ENCODE measurements at places on chromosomes 16 and 17.

DNA sequence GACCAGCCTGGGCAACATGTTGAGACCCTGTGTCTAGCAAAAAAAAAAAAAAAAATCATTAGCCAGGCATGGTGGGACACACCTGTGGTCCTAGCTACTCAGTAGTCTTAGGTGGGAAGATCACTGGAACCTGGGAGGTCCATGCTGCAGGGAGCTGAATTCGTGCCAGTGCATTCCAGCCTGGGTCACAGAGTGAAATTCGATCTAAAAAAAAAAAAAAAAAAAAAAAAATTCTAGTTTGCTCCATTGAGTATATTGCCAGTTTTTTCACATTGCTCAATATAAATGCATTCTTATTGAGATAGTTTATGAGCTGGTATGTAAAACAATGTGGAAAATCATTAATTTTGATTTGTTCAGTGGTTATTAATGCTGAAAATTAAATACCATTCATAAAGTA, 52.0 kb downstream of the ABHD15 start:
- no peak for DNase-seq

GRCh38 chr17:32731556-32732295, 145.2 kb downstream of the MYO1D start:
- DNase-seq = no peak

DNA sequence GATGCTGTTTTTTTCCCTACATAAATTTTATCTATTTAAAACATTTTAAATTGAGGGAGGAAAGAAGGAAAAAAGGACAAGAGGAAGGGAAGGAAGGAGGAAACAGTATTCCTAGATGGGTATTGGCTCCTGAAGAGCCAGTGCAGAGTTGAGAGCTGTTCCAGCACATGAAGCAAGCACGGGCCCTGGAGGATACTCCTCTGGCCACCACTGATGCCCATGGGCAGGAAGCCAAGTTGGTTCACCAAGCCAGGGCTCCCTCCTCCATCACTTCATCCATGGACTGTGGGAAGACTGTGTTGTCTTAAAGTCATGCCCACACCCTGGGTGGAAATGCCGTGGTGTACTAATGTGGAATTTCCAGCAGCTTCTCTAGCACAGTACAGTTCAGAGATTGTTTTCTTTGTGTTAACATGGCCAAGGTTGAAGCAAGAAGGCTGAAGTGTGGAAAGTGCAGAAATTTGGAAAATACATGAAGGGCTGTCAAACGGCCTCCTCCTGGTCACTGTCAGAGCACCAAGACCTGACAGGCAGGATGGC, 23.9 kb upstream of the NOS2 start:
- DNase-seq = no peak

GRCh38 chr16:79932572-79932971, 332.0 kb upstream of the MAF start:
- DNase-seq = no peak

DNA sequence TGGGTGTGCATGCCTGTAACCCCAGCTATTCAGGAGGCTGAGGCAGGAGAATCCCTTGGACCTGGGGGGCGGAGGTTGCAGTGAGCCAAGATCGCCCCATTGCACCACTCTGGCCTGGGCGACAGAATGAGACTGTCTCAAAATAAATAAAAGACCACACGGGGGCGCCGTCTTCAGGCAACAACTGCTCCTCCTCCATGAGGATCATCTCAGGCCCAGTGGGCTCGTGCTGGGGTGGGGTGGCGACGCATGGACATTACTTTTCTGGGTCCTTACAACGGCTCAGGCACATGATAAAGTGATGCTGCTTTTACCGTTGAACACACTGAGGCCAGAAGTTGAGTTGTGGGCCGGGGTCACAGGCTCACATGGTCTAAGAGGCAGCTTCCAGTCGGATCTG, 56.2 kb downstream of the PRMT7 start:
- peak; percentile 73 for DNase-seq

DNA sequence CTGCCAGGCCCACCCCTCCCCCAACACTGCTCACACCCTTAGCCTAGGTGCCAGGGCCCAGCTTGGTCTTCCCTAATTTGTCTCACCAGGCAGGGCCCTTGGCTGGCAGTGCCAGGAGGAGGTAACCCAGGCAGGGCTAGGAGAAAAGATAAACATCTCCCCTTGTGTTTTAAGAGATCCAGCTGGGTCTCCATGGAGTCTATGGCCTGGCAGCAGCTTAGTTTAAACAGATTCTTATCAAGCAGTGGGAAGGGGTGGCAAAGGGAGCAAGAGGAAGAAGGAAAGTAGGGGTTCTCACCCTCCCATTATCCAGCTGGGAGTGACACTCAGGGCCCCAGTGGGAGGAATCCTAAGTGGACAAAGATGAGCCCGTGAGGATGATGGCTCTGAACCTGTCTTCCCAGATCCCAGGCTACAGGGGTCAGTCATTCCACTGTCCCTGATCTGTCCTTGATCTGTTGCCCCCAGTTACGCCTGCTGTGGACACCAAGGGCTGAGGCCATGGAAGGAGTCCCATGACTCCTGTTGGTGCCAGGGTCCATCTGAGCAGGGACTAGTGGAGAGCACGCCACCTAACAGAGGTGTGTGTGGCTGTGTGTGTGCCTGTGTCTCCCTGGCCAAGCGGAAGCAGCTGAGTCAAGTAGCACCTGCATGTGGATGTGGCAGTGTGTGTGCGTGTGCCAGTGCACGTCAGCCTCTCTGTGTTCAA, 47.4 kb upstream of the MEIOC start:
- DNase-seq = no peak

- no peak for DNase-seq
Observed at GRCh38 chr16:60811657-60812056, 1224.6 kb downstream of the CDH8 start.

Data from GM13976 (cell line).